ENCODE measurements at places on chromosomes 5 and 9. TPM values are rescaled to one million over a fixed set of nuclear protein-coding genes. Genes with fewer than 3 reads are reported as not detected.

GRCh38 chr9:121447321-121447834, 52.3 kb downstream of the GGTA1 start:
- no peak overlapping the region for H3K4me3 ChIP-seq
- H3K27me3 ChIP-seq, result no peaks in the 10 kb centered on the region
- no peaks in the 10 kb centered on the region for H3K4me1 ChIP-seq
- no peaks in the 10 kb centered on the region for H3K36me3 ChIP-seq
- no peak for DNase-seq
- no peak overlapping the region for H3K27ac ChIP-seq

Gene OTULINL
- total RNA-seq, result 55.6 TPM

Gene IL13
- 0.17 TPM for total RNA-seq

DNA sequence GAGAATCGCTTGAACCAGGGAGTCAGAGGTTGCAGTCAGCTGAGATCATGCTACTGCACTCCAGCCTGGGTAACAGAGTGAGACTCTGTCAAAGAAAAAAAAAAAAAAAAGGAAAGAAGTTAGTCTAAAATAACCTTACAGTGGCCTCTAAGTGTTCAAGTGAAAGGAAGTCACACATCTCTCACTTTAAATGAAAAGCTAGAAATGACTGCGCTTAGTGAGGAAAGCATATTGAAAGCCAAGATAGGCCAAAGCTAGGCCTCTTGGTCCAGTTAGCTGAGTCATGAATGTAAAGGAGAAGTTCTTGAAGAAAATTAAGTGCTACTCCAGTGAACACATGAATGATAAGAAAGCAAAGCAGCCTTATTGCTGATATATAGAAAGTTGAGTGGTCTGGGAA, 38.1 kb downstream of the ITGA1 start:
- H3K36me3 ChIP-seq, result no peaks in the 10 kb centered on the region
- no peak overlapping the region for H3K27ac ChIP-seq
- H3K4me3 ChIP-seq, result no peak overlapping the region
- no peaks in the 10 kb centered on the region for H3K27me3 ChIP-seq
- no peak for DNase-seq
- H3K4me1 ChIP-seq, result no peaks in the 10 kb centered on the region

Gene TLE1
- 3.4 TPM for total RNA-seq

- H3K27ac ChIP-seq, result no peak overlapping the region
- no peaks in the 10 kb centered on the region for H3K36me3 ChIP-seq
- H3K27me3 ChIP-seq, result no peaks in the 10 kb centered on the region
- no peak overlapping the region for H3K4me3 ChIP-seq
- no peak for DNase-seq
Observed at GRCh38 chr5:159128070-159128541, 28.4 kb upstream of the EBF1 start.

DNA sequence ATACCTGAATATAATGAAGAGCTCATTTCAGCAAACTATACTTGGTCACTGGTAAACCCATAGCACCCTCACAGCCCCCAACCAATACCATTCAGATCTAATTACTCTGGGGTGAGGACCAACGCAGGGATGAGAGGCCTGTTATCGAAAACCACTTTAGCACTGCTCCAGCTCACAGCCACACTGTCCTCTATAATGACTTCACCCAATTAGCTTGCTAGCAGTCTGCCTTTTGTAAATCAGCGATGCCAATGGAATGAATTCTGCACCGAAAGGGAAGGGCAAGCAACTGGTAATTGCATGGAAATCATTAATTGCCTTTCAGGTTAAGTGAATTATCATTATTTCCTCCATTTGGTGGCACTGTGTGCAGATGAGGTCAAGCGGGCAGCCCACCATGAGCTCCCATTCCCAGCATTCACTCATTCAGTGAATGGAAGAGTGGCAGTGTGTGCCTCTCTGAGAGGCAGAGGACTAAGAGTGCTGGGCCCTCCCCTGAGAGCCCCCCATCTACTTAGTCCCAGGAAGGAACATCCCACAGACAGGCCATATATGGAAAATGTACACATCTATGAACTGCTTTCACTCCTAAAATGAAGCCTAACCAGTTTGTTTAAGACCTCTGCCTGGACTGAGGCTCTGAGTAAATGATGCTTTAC, 262.1 kb downstream of the SPOCK1 start:
- no peak overlapping the region for H3K4me3 ChIP-seq
- H3K36me3 ChIP-seq, result no peaks in the 10 kb centered on the region
- no peak overlapping the region for H3K27ac ChIP-seq
- peaks cover 2% of the 10 kb centered on the region for H3K27me3 ChIP-seq

Gene PCDHB10
- total RNA-seq, result not detected

GRCh38 chr9:101625876-101626275, 31.1 kb upstream of the PPP3R2 start:
- H3K4me1 ChIP-seq, result no peaks in the 10 kb centered on the region
- H3K27ac ChIP-seq, result no peak overlapping the region
- DNase-seq, result no peak
- no peaks in the 10 kb centered on the region for H3K36me3 ChIP-seq
